ENCODE measurements at places on chromosomes 4 and X.

- no peak for DNase-seq
These were observed 358.3 kb downstream of the MAPK10 start for GRCh38 chr4:86001591-86001990.

DNA sequence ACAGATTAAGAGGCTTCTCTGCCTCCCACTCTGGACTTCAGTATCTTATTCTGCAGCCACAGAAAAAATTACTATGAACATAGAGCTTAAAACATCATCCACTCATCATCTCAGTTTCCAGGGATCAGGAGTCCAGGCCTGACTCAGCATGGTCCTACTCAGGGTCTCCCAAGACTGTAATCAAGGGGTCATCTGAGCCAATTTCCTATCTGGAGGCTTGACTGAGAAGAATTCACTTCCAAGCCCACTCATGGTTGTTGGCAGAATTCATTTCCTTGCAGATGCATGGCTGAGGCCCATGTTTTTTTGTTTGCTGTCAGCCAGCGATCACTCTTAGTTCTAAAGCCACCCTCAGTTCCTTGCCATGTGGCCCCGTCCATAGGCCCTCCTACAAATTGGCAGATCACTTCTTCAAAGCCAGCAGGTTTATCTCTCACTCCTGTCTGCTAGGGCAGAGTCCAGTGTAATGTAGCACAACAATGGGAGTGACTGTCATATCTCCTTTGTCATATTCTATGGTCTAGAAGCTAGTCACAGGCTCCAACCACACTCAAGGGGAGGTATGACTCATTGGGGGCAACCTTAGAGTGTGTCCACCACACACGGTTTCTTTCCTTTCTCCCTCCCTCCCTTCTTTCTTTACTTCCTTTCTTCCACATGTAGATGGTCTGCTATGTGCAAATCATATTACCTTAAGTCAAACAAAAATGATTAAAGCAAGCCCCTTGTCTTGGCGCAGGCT is 251.6 kb downstream of the QDPR start:
- DNase-seq = no peak

GRCh38 chr4:13722649-13723048 is 95.1 kb upstream of the BOD1L1 start:
- no peak for DNase-seq

DNA sequence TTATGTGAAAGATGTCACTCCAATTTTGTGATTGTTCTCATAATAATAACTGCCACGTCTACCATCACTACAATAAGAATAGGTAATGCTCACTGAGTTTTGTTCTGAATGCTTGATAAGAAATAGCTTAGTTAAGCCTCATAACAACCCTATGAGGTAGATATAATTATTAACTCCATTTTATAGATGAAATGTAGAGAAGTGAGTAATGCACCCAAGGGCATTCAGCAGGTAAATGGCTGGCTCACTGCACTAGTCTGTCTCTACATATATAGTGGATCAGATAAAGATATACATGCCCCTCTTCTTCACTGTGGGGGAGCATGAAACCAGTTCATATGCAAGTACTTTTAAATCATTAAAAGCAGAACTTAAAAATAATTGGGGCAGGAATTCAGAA is 65.8 kb upstream of the SLC4A4 start:
- no peak for DNase-seq

DNA sequence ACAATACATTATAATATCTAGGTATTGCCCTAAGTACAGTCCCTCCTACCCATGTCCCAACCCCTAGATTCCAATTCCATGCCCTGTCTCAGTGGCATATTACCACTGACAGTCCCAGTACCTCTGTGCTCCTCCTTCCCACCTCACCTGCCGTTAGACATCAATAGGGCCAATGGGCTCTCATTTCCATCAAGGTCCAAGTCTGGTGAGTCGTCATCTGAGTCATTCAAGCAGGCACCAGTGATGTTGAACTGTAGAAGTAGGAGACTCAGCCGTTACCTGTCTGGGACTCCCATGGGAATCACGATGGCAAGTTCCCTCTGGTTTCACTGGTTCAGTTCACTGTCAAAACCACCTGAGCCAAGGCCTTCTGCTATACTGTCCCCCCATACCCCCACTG is 51.7 kb downstream of the PHF8 start:
- no peak for DNase-seq

DNA sequence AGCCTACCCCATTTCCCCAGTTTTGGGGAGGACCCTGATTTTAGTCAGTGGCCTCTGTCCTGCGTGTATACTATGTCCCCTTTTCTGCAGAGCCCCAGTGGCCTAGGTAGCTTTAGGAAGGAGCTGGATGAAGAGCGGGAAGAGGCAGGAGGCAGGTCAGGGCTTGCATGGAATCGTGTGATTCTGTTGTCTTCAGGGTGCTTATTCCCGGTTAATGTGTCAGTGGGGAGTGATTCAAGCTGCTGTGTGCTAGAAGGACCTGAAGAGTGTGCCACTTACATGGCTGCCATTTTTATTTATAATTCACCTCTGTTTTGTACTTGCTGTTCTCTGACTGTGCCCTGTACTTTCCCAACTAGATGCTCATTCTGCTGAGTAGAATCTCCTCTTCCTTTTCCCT is 127.3 kb upstream of the AMOT start:
- DNase-seq = no peak

DNA sequence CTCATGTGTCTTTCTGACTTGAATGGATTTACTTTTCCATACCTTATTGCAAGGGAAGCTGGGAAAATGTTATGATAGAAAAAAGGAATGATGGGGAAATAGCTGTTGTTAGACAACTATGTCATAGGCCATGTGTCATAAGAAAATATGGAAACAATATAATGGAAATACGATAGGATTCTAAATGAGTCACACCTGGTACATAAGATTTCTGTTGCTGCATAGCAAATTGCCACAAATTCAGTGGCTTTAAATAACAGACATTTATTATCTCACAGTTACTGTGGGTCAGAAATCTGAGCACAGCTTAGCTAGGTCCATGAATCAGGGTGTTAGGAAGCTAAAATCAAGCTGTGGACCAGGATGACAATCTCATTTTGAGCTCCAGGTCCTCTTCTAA is 44.6 kb upstream of the ANKRD50 start:
- no peak for DNase-seq

DNA sequence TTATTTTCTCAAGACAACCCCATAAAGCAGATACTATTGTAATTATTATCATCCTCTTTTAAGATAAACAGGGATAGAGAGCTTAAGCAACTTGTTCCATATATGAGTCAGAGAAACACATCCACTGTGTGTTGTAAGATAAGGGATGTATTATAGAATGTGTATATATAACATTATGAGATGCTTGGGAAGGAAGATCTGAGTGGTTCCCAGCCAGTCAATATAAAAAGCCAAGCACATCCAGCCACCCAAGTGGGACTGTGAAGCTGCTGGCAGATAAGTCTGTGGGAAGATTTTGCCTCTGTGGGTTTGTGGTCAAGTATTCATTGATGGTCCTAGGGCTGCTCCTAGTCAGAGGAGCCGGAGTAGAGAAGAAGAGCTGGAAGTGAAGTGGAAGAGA is 16.5 kb upstream of the BMPR1B start:
- DNase-seq = no peak

- DNase-seq = no peak
These were observed 152.1 kb upstream of the DGKK start for GRCh38 chrX:50622751-50623150.

DNA sequence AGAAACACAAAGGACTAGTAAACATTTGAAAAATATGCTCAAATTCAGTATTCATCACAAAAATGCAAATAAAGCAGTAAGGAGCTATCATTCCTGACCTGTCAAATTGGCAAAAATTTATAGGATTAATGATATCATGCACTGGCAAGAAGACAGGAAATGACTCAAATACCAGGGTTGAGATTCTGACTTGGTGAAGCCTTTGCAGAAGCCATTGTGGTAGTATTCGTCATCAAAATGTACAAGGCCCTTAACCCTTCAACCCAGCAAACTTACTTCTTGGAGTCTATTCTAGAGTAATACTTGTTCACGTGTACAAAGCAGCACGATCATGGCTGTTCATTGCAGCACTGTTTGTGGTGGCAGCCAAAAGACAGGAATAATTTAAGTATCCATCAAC is 132.4 kb downstream of the ENOX2 start:
- DNase-seq = no peak

GRCh38 chr4:30172416-30172815 is 547.8 kb upstream of the PCDH7 start:
- DNase-seq = no peak

DNA sequence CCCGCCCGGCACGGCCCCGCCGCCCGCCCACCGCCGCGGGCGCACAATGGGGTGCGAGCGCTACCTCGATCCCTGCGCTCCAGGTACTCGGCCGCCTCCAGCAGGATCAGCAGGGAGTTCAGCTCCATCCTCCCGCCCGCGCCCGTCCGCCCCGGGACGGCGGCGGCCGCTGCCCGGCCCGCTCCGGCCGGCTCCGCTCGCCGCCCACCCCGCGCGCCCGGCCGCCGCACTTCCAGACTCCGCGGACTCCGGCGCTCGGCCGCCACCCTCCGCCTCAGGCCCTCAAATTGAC is at the start of gene MXD4:
TSS of gene MXD4 (minus strand) at position 257 of the 292 bp plus-strand sequence. CDS start at position 128, 129 bp downstream.
- DNase-seq = no peak

DNA sequence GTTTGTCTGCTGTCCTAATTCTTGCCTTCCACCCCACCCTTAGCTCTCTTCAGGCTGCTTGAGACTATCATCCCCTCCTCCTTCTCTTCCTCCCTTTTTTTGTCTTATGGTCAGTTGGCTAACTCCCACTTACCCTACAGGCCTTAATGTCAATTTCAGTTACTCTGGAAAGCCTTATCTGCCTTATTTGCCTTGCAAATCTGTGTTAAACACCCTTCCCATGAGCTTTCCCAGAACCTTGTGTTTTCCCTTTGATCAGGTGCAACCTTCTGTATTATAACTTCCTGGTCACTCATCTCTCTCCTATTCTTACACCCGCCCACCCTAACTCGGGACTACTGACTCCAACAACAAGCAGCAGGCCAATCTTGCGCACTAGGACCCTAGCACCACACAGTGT is 74.8 kb downstream of the COX18 start:
- DNase-seq = no peak

DNA sequence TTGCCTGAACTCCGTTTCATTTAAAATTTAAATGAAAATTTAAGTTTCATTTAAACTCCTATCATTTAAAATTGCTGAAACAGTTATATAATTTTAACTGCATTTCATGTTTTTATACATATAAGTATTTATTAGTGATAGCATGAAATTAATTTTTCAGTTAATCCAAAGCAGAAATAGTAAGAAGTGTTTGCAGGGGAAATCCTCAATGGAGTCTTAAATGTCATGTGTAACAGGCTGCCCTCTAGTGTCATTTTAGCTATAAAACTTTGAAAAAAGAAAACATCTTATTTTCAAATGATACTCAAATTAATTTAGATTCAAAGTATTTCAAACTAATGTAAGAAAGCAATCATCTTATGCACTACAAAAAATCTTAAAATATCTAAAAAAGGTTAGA is 27.2 kb downstream of the TAPT1 start:
- DNase-seq = no peak

- DNase-seq = peak; percentile 10
These were observed 100.7 kb downstream of the PDGFC start for GRCh38 chr4:156870861-156871260.

DNA sequence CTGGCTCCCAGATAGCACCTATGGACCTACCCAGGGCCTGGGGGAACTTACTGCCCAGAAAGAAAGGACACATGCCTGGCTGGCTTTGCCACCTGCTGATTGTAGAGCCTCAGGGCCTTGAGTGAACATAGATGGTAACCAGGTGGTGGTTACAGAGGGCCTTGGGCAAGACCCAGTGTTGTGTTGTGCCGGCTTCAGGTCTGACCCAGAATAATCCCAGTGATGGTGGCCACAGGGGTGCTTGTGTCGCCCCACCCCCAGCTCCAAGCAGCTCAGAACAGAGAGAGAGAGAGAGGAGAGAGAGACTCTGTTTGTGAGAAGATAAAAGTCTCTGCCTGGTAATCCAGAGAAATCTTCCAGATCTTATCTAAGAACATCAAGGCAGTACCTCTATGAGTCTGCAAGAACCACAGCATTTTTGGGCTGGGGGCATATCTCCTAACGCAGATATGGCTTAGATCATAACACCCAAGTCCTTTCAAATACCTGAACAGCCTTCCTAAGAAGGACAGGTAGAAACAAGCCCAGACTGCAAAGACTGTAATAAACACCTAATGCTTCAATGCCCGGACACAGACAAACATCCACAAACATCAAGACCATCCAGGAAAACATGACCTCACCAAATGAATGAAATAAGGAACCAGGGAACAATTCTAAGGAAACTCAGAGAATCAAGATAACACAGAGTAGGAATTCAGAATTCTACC is 16.3 kb upstream of the RP2 start:
- DNase-seq = no peak

DNA sequence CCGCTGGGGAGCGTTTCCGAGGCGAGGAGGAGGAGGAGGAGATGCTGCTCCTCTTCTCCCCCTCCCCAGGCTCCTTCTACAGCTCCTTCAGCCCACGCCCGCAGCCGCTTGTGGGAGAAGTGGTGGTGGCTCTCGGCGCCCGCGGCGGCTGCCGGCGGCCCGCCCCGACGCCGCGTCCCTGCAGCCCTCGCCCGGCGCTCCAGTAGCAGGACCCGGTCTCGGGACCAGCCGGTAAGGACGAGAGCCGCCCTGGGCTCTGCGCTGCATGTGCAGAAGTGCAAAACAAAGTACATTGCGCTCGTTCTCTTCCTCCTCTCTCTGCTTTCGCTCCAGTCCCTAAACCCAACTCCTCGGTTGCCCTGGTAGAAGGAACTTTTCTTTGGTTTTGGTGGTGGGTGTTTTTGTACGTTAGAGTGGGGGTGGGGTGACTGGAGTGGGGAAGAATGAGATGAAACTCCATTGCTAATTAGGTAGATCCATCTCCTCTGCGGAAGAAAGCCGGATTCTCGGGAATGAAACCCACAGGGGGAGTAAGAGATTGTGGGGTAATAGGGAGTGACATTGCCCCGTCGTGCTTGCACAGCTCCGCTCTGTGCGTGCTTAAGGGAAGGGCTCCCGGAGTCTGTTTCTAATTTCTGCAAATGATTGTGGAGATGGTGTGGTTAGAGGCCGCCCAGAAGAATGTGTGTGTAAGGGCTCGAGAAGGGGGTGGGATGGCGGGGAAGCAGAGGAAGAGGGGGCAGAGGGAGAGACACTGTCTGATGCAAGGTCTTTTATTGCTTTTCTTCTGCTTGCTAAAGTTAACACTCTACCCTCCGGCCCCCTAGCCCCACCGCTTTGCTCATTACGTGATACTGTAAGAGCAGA is 677 bp downstream of the PTPN13 start:
- DNase-seq = peak; percentile 67

DNA sequence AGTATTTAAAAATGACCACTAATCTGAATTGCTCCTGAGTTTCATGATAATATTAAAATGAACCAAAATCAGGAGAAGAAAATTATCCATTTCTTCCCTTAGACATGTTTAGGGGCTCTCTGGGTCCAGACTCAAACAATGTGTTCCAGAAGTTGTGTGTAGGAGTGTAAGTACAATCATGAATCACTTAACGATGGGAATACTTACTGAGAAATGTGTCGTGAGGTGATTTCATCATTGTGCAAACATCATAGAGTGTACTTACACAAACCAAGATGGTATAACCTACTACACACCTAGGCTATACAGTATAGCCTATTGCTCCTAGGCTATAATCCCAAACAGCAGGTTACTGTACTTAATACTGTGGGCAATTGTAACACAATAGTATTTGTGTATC is 74.8 kb downstream of the STPG2 start:
- no peak for DNase-seq

Data from D341Med (cell line).